ENCODE measurements at places on chromosomes 16 and 17.

DNA sequence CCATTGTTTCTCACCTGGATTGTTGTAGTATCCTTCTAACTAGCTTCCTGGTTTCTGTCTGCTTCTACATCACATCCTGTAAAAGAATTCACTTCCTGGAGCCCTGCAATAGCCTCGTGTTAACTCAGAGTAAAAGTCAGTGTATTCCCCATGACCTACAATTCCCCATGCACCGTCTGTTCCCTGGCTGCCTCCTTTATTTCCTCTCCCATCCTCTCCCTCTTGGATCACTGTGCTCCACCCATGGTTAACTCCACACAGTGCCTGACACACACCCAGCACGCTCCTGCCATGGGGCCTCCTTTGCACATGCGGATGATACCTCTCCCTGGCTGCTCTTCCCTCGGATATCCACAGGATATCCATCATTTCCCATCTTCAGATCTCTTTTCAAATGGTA is 301.4 kb upstream of the IRX3 start:
- DNase-seq: no peak

DNA sequence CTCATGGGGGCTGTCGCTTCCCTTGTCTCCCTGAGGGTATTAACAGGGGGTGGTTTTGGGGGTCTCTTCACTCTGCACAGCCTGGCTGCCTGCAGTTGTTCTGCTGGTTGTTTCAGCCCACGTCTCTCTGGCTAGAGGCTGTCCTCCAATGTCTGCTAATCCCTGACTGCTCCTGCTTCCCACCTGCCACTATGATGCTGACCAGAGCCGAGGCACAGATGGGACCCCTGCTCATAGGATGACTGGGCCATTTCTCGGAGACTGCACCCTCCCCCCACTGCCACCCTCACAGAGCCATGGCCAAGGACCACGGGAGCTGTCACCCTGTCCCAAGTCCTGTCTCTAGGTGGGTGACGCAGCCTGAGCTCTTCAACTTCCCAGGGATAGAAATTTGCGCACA is 1.6 kb upstream of the ACSF3 start:
- no peak for DNase-seq

- no peak for DNase-seq
Measured at GRCh38 chr17:35374766-35375344, 1.4 kb upstream of the SLFN11 start.

DNA sequence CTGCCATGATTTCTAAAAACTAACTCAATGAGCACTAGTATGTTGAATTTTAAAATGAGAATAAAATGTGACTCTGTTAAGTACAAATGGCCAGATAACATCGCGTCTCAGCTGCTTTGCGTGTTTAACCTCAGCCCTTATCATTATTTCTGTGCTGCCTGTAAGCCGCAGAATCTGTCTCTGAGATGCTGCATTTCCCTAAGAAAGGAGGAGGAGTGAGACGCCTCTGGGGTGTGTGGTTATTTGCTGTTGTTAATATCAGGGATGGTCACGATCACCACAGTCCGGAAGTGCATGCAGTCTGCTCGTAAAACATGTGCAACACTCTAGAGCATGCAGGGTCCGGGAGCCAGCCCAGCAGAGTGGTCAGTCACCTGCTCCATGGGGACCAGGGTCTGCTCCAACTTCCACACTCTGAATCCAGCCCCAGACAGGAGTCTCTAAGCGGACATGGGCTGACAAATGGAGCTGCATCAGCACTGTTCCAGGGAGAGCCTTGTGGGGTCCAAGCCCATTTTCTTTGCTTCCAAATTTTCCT is 342.5 kb downstream of the MAF start:
- DNase-seq: no peak

GRCh38 chr17:4766723-4767122 is 5.0 kb upstream of the TM4SF5 start:
- DNase-seq: no peak

GRCh38 chr17:59167571-59168001 is 12.0 kb downstream of the PRR11 start:
- no peak for DNase-seq

DNA sequence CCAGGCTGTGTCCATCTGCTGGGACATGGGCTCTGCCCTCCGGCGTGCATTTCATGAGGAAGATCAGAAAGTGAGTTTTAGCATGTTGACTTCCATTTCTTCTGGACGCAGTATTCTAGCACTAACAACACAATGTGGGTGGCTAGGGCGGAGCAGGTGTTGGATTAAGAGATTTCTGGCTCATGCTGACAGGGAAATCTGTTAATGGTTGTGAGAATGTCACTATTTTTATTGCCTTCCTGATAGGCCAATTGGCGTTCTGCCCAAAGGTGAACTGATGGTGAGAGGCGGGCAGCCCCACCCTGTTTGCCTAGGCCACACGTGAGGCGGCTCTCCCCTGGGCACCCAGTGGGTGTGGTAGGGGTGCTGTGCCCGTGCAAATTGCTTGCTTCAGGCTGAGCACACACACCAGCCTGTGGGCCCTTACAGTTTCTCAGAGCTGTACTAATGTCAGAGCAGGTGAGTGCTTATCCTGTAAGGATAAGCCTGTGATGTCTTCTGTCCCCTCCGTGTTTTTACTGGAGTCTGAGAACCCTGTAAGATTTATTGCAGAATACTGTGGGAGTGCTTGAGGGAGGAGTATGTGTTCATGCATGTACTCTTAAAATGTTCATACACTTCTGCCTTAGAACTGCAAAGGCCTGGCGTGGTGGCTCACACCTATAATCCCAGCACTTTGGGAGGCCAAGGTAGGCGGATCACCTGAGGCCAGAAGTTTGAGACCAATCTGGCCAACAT is 30.9 kb downstream of the PGS1 start:
- no peak for DNase-seq

GRCh38 chr16:86376837-86377236 is 133.5 kb upstream of the FOXF1 start:
- DNase-seq: no peak

- DNase-seq: no peak
Measured at GRCh38 chr17:27379888-27380533, 76.2 kb upstream of the KSR1 start.

GRCh38 chr17:66716236-66717026 is 118.5 kb upstream of the CACNG5 start:
- DNase-seq: no peak

- DNase-seq: no peak
Measured at GRCh38 chr16:49644145-49644463, 211.8 kb downstream of the ZNF423 start.

- peak; percentile 94 for DNase-seq
Measured at GRCh38 chr17:5111402-5112204, at the start of gene ZNF232. ZNF232 (minus strand) TSS chr17:5111878; CDS start chr17:5111822, 56 bp downstream.

DNA sequence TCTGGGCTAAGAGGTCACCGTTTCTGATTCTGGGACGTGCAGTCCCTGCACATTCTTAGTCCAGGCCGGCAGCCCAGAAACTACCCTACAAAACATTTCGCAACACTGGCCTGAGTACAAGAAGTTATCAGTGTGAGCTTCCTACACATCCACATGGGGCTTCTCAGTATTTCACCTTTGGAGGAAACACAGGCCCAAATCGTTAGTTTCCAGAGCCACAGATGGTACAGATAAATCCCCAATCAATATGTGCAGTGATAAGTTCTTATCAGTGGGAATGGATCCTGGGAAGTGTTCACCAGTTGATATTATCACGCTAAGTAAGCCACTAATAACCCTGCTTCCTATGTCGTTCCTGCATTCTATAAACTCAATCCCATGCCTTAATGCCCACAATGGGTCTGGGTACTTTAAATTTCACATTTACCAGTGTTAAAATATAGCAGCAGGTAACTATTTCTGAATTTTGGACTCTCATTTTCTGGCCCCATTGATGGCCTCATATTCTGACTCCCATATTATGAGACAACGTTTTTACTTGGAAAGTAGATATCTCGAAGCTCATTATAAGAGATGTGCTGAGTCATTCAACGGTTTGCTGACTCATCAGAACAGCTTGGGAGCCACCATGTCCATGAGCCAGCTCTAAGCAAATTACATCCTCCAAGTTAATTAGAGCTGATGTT is 370.2 kb upstream of the MAF start:
- no peak for DNase-seq

DNA sequence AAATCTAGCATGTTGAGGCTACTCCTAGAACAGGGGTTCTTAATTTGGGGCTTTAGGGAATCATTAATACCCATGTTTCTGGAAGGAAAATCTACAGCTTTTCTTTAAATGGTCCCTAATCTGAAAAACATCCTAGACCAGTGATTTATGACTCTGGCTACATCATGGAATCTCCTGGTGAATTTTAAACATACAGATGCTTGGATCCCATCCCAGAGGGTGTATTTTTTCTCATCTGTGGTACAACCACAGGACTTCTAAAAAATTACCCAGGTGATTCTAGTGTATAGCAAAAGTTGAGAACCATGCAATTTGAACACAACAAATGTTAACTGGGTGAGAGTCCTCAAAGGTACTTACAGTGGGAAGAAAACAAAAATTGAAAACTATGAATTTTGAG is 41.5 kb downstream of the KANSL1 start:
- no peak for DNase-seq

DNA sequence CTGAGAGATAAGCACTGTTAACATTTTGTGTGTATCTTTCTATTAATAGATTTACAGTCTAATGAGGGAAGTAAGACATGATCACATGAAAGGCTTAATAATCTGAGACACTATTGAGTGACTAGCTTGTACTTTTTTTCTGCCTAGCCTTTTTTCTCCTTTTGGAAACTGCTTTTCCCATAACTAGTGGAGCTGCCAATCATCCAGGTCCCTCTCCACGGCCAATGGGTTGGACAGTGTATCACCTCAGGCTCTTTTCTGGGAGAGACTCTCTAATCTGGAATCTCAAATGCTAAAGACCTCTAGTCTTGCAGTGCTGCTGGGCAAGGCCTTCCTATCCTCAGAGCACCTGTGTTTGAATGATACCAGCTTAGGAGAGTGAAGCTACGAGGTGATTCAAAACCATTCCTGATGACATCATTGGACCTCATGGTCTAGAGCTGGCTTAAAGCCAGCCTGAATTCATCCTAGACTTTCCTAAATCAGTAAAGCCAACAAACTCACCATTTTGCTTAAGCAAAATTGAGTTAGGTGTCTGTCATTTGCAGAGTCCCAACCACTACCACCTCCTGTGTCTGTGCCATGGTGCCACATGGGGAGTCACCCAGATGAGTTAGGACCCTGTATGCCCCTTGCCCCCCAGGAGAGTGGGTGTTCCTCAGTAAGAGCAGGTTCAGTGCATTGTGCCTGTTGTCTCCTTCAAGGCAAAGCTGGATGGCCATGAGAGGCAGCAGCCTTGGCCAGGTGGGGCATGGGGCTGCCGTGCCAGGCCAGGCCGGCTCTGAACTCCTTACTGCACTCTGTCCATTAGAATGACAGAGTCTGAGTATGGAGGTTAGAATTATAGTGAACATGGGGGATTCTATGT is 62.9 kb downstream of the SPECC1 start:
- DNase-seq: no peak

DNA sequence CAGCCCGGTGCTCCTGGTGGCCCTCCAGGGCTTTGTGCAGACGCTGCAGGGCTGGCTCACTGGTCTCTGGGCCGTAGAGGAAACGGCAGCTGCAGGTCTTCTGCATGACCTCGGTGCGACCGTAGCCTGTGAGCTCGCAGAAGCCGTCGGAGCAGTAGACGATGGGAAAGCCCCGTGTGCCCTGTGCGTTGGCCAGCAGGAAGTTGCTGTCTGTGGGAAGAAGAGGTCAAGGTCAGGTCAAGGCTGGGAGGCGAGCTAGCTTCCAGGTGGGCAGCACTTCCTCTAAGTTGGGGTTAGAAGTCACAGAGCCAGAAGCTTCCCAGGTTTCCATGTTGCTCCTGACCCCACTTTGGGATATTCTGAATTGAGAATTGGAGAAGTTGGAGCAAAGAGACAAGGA is 2.1 kb downstream of the KCNH4 start:
- DNase-seq: no peak

GRCh38 chr16:17925761-17926160 is 410.8 kb downstream of the NPIPA8 start:
- DNase-seq: no peak

DNA sequence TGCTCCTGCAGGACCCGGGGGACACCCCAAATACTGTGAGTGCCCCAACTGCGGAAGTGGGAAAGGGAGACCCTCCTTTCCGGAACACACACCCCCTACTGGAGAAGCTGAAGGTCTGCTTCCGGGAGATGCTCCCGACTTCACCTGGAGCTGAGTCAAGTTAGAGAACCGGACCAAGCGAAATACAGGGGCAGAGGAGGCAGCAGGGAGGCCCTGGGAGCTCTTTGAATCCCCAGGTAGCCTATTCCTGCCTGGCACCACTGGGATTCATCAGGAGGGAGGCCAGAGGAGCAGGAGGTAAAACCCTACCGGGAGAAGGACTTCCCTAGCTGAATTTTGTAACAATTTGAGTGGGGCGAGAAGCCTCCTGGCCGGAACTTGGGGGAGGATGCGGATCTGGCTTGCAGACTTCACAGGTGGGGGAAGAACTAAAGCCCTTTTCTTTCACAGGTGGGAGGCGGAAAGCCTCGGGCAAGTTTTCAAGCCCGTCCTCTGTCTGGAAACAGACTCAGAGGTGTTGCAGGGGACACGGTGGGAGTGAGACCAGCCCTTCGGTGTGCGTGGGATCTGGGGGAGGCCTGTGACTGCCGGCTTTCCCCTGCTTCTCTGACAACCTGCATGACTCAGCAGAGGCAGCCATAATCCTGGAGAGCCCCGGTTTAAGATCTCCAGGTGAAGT is 22.4 kb upstream of the TEKT1 start:
- DNase-seq: peak; percentile 13

- DNase-seq: peak; percentile 22
Measured at GRCh38 chr17:48915459-48916282, 7.5 kb downstream of the UBE2Z start.

DNA sequence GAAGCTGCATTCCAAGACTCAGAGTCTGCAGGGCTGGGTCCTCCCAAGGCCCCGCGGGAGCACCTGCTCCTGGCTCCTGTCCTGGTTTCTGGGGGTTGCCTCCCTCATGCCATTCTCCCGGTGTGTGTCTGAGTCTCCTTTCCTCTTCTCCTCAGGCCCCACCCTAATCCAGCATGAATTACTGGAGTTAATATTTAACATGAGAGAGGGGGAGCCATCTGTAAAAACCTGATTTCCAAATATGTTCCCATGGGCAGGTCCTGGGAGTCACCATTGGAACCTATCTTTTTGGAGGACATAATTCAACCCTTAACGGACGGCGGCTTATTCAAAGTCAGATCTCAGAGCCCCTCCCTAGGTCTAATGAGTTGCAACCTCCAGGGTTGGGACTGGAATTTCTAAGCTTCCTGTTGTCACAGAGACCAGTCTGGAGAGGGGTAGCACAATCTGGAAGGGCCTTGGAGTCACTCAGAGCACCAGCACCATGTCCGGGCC is 5.4 kb downstream of the C17orf99 start:
- DNase-seq: no peak

- DNase-seq: no peak
Measured at GRCh38 chr16:3096362-3096761, 2.7 kb downstream of the ZSCAN10 start.

DNA sequence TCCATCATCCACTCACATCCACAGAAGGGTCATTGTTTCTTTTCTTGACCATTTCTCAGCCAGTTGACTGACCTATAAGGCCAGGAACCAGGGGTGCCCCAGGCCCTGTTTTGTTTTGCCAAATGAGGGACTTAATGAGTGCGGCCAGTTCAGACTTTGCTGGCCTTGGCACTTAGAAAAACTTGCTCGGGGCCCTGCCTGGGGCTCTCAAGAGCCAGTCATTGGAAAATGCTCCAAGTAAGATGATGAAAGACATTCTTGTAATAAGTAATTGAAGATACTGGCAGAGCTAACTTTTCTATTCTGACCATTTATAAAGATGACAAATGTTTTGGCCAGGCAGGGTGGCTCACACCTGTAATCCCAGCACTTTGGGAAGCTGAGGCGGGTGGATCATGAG is 29.0 kb upstream of the CLEC18B start:
- DNase-seq: no peak
